HepG2 (cell line): ENCODE measurements at places on chromosomes 11 and 22.

DNA sequence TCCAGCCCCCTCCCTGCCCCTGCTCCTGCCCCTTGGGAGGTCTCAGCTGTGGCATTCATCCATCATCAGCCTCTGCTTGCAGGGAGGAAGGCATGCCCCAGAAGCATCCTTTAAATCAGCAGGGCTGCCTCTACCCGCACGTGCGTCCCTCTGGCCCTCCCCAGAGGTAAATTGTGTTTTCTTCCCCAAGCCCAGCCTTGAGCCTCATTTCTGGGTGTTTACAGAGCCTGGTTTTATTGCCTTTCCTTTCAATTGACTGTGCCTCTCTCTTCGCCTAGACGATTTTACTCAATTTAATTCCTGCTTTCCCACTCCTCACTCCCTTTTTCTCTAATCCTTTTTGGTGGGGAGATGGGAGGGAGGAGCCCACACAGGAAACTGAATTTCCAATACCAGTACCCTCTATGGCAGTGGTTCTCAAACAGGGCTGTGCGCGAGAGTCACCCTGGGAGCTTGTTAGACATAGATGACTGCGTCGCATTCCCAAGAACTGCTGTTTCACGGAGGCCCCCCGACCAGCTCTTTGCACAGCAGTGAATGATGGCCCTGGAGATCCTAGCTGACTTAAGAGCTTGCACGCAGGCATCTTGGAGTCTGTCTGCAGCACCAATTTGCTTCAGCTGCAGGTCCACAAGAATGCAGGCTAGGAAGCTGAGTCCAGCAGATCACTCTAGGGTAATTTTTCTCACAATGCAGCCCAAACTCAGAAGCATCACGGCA, 15.1 kb upstream of the OAF start:
- DNase-seq, result no peak

- DNase-seq, result no peak
Observed at GRCh38 chr11:31714840-31715239, 96.3 kb downstream of the PAX6 start.

GRCh38 chr11:86553265-86553664, 119.2 kb downstream of the ME3 start:
- no peak for DNase-seq

- no peak for DNase-seq
Observed at GRCh38 chr22:24005201-24005600, at the start of gene GSTT4. Gene GSTT4, minus strand, starts transcription at chr22:24005453. Its CDS starts 97 bp downstream, at chr22:24005356.

DNA sequence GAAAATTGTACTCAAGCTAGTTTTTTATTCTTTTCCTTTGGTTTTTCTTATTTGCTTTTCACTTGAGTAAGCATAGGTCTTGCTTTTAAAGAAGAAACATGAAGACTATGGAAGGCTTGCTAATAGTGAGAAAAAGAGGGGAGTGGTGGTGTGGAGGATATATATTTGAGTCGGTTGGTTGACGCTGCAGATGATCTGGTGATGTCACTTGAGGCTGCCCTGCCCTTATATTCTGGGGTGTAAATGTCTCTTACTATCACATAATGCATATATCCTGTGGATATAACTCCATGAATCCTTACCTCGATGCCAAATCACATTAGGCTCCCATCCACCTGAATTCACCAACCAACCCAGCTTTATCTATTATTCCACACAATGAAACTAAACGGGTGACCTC, 2.9 kb downstream of the GRIA4 start:
- DNase-seq, result no peak

DNA sequence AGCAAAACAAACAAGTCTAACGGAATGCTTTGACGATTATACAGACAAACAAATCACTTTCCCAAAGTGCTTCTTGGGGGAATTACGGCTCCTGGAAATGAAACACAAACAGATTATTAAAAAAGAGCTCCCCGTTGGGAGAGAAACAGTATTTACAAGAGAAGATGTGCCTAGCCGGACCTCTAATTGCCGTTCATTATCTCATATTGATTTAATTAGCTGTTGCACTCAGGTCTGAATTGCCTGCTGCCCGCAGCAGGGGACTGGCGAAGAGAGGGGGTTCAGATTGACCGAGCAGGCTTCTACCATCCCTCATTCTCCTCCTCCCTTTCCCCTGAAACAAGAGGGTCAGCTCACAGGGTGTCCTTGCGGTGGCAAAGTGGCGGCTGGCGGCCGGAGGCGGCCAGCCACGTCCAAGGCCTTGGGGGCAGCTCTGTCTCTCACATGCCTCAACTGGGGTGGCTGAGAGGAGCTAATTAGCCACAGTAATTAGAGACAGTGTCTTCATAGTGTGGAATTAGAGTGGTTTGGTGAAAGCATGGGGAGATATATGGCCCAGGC, 295.1 kb downstream of the MIAT start:
- DNase-seq, result no peak

GRCh38 chr22:30984317-30984716, 15.3 kb downstream of the TUG1 start:
- peak; percentile 71 for DNase-seq
